Mucosa of gallbladder (tissue), 1 donor: ENCODE measurements at places on chromosomes 6 and 20.

GRCh38 chr20:62807444-62808210 is 3.0 kb downstream of the OGFR start:
- no peak for DNase-seq

DNA sequence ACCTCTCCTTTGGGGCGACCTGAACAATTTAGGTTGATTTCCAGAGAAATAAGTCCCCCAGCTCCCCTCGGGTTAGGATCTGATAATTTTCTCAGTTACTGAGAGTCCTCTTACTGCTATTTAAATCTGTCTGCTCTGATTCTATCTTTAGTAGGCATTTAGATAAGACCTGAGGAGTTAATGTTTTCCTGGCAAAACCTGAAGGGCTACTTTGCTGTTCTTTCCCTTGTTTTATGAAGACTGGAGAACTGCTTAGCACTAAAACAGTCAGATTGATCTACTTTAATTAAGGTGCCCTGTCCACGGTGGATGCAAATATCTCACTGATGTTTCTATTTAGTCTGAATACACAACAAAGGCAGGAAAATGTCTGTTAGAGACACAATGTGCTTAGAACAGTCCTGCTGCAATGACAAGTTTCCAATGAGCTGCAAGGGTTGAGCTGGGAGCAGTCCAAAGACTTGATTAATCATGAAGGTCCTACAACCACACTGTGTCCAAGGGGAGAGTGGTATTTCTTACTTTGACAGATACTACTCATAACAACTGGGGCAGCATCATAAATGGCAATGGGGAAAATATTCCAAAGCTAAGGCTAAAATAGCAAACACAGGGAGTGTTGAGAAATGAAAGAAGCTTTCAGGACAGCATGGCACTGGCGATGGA is 15.7 kb downstream of the ADTRP start:
- no peak for DNase-seq

- no peak for DNase-seq
Measured at GRCh38 chr6:37138856-37139229, 31.1 kb upstream of the PIM1 start.

DNA sequence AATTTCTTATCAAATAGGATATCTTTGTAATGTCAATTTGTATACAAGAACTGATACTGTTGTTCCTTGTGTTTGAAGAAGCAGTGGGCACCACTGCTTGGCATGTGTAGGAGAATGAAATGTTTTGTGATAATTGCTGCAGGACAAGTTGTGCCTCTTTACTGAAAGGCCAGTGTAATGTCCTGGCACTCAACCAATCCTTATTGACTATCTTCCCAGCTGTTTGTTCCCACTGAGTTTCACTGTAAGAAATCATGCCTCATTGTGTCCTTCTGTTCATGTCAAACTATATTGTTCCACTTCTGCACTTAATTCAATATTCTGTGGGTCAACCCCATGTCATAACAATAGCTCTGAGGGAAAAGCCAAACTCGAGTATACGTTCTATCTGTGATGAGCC is 136.1 kb upstream of the FAM83B start:
- DNase-seq: peak; percentile 45

- DNase-seq: no peak
Measured at GRCh38 chr6:124747349-124747748, 214.9 kb upstream of the RNF217 start.
